Thyroid gland (tissue), 4 donors: ENCODE measurements at places on chromosomes 13 and 19.
A peak's percentile ranks its signal among the peaks of the same experiment; 100 is the strongest.

DNA sequence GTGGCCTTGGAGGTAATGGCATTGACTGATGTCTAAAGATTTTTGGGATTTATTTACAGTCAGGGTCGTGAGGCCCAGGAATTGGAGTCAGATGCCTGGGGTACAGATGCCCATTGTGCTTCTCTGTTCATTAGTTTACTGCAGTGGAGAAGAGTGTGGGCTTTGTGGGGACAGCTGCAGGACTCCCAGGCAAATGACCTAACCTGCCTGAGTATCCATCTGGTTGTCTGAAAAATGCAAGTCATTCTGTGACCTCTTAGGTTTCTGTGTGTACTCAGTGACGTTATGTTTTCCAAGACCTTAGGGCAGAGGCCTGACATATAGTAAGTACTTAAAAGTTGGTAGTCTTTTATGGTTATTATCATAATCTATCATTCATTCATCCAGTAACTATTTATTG is 60.5 kb downstream of the SPATA13 start:
- DNase-seq, result no peak

DNA sequence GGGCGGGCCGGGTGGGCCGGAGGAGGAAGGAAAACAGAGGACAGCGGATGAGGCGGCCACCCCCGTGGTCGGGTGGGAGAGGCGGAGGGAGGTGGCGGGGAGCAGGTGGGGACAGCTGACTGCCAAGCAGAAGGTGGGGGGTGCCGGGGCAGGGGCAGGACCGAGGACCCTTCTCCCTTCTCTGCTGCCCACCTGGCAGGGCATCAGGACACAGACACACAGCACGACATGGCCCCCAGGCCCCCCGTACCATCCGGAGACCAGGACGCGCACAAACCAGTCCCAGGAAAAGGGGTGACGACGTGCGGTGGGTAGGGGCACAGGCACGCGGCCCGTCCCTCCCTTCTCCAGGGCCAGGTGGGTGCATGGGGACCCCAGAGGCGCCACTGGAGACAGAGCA is 11.0 kb upstream of the CACTIN start:
- DNase-seq, result no peak

DNA sequence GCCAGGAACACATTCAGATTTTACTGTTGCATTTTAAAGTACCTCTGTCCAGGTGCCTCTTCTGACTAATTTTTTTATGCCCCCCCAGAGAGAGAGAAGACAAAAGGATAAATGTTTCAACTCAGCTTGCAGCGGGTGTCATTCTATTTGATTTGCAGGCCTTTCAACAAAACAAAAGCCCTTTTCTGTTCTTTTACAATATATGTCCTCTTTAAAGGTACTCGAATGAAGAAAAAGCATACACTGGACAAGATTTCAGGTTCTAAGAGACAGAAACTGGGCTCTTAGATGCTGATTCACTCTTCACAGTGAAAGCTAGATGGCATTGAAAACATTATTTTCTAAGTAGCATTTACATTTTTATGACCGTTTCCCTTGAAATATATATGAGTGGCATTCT is 2.9 kb upstream of the FRY start:
- no peak for DNase-seq

GRCh38 chr13:39616087-39616694 is 13.2 kb upstream of the LHFPL6 start:
- DNase-seq, result peak; percentile 44

GRCh38 chr19:8607386-8607785 is 3.1 kb downstream of the ADAMTS10 start:
- no peak for DNase-seq

- DNase-seq, result peak; percentile 21
Measured at GRCh38 chr19:21256722-21257121, 72.5 kb downstream of the ZNF708 start.
